ENCODE measurements at places on chromosomes 3 and 15. TPM values are rescaled to one million over a fixed set of nuclear protein-coding genes. Genes with fewer than 3 reads are reported as not detected.

GOLGA6L7 gene
- polyA plus RNA-seq = 0.18 TPM

GRCh38 chr3:132522353-132522752 is 74.7 kb upstream of the ACKR4 start:
- H3K27me3 ChIP-seq = no peaks in the 10 kb centered on the region
- H3K4me3 ChIP-seq = no peak overlapping the region
- no peak overlapping the region for H3K27ac ChIP-seq
- peaks cover 72% of the 10 kb centered on the region for H3K36me3 ChIP-seq
- no peak for DNase-seq

GRCh38 chr15:92899948-92900730 is at the start of gene CHD2:
CHD2 (plus strand) TSS chr15:92900324; CDS start chr15:92901238, 914 bp downstream.
- H3K27ac ChIP-seq = peak within 1 kb of the TSS; percentile 99
- no peaks in the 10 kb centered on the region for H3K27me3 ChIP-seq
- H3K4me1 ChIP-seq = peaks cover 2% of the 10 kb centered on the region
- peak; percentile 83 for DNase-seq
- peak within 1 kb of the TSS; percentile 87 for H3K4me3 ChIP-seq

DNA sequence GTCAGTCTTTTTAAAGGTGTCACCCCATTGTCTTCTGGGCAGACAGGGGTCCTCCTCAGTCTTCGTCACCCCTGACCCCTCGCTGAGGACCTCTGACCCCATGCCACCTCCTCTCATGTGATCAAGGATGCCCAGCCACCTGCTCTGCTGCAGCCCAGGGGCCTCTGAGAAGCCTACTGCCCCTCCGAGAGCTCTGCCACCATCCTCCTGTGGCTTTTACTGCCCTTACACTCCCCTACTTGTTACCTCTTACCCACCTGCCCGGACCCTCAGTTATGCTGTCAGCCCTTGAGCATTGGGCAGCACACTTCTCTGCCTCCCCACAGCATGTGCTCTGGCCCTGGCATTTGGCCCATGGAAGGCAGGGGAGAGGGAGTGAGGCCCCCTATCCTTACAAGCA is 123.2 kb downstream of the LRRK1 start:
- no peak for DNase-seq
- no peaks in the 10 kb centered on the region for H3K27me3 ChIP-seq
- H3K4me3 ChIP-seq = no peak overlapping the region
- no peak overlapping the region for H3K27ac ChIP-seq
- H3K36me3 ChIP-seq = peaks cover 2% of the 10 kb centered on the region

- H3K36me3 ChIP-seq = peaks cover 22% of the 10 kb centered on the region
- H3K4me3 ChIP-seq = no peak overlapping the region
- DNase-seq = no peak
- no peaks in the 10 kb centered on the region for H3K27me3 ChIP-seq
- H3K4me1 ChIP-seq = no peaks in the 10 kb centered on the region
- no peak overlapping the region for H3K27ac ChIP-seq
Observed at GRCh38 chr3:119524931-119525662, 26.8 kb downstream of the TIMMDC1 start.

GRCh38 chr3:156787926-156788663 is 38.1 kb upstream of the LEKR1 start:
- H3K27me3 ChIP-seq = no peaks in the 10 kb centered on the region
- H3K36me3 ChIP-seq = no peaks in the 10 kb centered on the region
- H3K27ac ChIP-seq = no peak overlapping the region
- no peaks in the 10 kb centered on the region for H3K4me1 ChIP-seq

DNA sequence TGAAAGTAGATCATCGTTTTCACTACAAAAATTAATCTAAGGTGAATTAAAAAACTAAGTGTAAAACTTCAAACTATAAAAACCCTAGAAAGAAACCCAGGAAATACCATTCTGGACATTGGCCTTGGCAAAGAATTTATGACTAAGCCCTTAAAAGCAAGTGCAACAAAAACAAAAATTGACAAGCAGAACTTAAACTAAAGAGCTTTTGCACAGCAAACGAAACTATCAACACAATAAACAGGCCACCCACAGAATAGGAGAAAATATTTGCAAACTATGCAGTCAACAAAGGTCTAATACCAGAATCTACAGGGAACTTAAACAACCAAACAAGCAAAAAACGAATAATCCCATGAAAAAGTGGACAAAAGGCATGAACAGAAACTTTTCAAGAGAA is 302.0 kb downstream of the CHST2 start:
- DNase-seq = no peak
- no peak overlapping the region for H3K27ac ChIP-seq
- H3K27me3 ChIP-seq = no peaks in the 10 kb centered on the region
- H3K4me1 ChIP-seq = no peaks in the 10 kb centered on the region

DNA sequence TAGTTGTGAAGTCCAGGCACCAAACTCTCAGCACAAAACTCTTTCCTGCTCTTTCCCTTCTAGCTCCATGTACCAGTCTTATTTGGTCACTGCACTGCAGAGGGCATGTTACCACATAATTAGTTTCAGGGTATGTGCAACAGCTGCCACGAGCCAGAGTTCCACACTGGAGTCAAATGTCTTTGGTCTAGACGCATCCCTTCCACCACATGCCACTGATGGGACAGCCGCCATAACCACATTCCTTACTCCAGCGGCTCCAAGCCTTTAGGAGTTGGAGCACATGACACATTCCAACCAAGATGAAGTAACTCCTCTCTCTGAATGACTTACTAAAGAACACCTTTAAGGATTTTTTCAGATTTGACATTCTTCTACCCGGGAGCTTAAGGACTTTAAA is 153.4 kb downstream of the ERC2 start:
- H3K4me1 ChIP-seq = no peaks in the 10 kb centered on the region
- H3K36me3 ChIP-seq = no peaks in the 10 kb centered on the region
